SHP77 (cell line): ENCODE measurements at places on chromosomes 2 and 18.
A peak's percentile ranks its signal among the peaks of the same experiment; 100 is the strongest.

DNA sequence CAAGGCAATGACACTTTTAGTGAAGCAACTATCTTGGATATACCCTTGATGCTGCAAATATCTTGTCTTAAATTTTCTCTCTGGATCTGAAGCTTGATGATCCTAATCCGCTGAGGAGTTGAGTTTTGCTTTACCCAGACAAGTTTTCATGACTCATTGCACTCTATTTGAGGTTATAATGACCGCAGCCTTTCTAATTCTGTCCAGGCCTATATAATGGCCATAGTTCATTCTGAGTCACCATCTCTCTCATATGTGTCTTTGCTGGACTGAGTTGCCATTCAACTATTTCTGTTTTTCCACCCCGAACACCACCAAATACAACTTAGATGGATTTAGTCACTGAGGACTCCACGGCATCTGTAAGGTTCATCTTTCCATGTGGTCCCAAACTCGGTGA lies 802.1 kb upstream of the FAM98A start:
- no peak for DNase-seq

DNA sequence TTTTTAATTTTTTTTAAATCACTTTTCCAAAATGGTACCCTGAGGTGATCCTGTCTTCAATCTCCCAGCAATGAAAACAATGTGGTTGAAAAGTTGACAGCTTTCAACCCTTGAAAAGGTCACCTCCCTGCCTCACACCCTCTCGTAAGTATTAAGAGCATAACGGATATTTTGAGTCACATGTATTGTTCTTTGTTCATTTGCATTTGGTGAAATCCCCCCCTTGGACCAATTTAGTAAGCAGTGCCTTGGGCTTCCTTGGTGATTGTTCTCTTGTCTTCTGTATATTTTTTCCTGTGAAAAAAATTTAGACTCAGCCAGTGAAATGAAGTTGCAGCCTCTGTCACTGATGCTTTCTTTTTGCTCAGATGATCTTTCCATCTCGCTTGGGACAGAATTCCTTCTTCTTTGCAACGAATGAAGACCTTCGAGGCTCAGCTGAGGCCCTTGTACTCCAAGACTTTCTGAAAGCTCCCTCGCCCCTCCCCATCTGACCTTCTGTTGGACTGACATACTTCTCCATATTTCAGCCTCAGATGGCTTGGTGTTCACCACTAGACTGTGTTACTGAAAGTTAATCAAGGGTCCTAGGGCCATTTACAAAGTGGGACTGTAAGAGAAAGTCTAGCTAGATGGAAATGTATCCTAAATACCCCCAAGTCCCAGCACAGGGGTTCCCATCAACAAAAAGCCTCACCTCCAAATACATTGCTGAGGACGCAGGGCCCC lies 158.4 kb downstream of the BCL2 start:
- DNase-seq, result no peak

GRCh38 chr2:100137866-100138570 lies 4.4 kb downstream of the AFF3 start:
- no peak for DNase-seq

- DNase-seq, result no peak
Observed at GRCh38 chr2:187008111-187008510, 159.1 kb upstream of the ZSWIM2 start.

DNA sequence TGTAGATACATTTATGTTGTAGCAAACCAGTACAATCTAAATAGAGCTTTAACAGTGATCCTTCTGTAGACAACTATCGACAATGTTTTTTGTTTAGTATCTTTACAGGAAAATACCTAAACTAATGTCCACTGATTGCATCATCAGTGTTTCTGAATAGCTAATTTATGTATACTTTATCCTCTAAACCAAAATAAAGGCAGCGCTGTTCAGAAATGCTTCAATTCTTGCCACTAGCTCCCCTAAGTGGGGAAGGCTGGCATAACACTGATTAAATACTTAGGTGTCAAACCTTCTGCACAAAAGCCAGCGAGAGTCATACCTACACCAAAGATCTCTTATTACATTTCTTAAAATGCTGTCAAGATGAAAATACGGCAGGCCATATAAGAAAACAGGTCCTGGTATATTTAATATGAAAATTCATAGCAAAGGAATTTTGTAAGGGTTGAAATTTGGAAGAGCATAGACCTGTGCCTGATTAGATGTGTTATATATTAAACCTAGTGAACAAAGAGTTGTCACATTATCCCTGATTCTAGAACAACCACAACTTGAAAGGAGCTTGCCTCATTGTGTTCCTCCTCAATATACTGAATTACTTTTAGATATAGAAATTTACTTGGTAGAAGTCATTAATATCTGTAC lies 1693.4 kb upstream of the SLC39A10 start:
- peak; percentile 42 for DNase-seq

- no peak for DNase-seq
Observed at GRCh38 chr2:181850936-181851560, 40.5 kb upstream of the ITPRID2 start.

- no peak for DNase-seq
Observed at GRCh38 chr2:239806758-239807434, 218.2 kb downstream of the NDUFA10 start.

DNA sequence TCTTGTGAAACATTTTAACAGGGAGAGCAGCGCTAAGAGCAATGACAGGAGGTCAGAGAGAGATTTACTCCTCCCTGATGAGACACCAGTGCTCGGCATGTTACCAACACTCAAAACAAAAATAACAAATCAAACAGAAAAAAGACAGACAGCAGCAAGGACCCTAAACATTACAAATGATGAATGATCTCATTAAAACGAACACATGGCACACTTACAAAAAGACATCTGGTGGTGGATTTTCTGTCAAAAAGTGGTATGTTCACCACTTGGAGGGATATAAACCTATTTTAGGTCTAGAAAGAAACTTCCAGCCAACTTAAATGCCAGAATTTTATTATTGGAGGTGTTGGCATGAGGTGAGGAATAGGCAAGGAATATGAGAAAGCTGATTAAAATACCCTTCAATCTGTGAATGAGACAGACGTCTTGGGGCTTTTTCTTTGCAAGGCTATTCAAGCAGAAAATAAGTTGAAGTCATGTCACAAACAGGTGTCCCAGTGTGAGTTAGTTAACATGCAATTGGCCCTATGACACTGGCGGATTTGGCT lies 112.8 kb downstream of the PRELID3A start:
- no peak for DNase-seq
